CD4-positive, alpha-beta T cell treated with Interleukin-17A for 4 hours (primary cell): ENCODE measurements at places on chromosomes 12 and 14.
A peak's percentile ranks its signal among the peaks of the same experiment; 100 is the strongest.

- DNase-seq = no peak
Measured at GRCh38 chr14:101365329-101366158, 195.8 kb upstream of the DIO3 start.

DNA sequence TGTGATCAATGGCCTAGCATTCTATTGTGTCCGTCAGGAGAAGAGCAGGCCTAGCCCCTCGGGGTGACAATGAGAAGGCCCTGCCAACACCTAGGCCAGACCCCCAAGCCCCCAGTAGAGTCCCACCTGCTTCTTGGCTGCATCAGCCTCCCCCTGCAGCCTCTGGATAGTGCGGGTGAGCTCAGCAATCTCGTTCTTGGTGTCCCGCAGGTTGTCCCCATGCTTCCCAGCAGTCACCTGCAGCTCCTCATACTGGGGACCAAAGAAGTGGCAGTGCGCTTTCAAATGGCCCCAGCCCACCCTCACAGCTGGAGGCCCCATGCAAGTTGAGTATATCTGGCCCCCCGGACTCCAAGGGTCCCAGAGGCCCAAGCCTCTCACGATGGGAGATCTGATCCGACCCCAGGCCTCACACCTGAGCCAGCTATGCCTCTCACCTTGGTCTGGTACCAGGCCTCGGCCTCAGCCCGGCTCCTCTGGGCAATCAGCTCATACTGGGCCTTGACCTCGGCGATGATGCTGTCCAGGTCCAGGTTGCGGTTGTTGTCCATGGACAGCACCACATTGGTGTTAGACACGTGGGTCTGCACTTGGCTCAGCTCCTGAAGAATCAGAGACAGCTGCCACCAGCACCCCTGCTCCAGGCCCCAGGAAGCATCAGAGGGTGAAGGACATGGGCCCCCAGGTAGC, 10.0 kb upstream of the KRT4 start:
- DNase-seq = no peak

- DNase-seq = peak; percentile 5
Measured at GRCh38 chr12:43957732-43958372, 122.0 kb downstream of the TMEM117 start.

DNA sequence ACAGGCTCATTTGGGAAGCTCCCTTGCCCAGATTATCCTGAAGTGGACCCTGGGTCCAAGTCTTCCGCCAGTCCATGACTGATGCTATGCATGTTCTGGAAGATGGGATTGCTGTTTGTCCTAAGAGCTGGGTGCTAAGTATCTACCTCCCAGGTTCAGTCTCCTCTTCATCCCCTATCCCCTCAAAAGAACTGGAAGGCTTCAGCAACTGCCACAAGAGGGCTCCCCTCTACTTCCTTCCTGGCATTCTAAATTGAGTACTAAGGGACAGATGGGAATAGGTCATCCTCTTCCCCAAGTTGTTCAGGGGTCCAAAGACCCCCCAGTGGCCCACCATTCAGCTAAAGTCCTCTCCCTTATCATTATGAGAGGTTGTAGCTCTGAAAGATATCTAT, 9.0 kb upstream of the FKBP11 start:
- peak; percentile 27 for DNase-seq

GRCh38 chr14:62126879-62127478, 364.8 kb downstream of the SNAPC1 start:
- DNase-seq = no peak

- no peak for DNase-seq
Measured at GRCh38 chr12:5430641-5431603, 986 bp upstream of the NTF3 start.

DNA sequence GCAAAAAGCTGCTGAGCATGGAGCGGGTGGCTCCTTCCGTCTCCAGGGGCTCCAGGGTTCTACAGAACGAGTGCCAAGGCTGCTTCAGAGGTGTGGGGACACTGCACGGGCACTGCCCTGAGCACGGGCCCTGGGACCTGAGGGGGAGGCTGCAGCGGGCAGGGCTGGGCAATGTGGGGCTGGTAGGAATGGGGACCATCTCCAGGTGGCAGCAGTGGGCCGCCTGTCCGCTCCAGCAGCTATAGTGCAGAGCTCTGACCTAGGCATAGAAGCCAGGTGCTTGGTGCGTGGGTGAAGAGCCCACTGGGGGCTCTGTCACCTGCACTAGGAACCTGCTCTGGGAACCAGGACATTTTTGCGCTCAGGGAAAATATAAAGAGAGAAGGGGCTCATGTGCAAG, 22.3 kb downstream of the HDAC7 start:
- DNase-seq = peak; percentile 57

DNA sequence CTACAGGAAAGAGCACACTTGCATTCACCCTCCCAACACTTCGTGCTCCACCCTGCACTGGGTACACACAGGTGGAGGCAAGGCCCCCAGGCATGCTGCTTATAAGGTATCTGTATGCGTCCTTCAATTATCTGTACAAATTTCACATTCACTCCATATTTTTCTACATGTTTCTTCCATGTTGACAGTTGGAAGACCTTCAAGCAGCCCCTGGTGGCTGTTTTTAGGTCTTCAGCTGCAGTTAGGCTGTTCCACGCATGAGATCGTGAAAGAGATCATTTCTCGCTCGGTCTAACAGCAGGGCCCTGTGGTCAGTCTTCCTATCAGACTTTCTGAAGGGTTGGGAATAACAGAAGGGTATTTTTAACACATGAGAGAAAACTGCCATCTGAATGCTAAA, 47.1 kb downstream of the PLXNC1 start:
- DNase-seq = no peak

GRCh38 chr12:124716208-124717130, 147.2 kb downstream of the SCARB1 start:
- DNase-seq = no peak

DNA sequence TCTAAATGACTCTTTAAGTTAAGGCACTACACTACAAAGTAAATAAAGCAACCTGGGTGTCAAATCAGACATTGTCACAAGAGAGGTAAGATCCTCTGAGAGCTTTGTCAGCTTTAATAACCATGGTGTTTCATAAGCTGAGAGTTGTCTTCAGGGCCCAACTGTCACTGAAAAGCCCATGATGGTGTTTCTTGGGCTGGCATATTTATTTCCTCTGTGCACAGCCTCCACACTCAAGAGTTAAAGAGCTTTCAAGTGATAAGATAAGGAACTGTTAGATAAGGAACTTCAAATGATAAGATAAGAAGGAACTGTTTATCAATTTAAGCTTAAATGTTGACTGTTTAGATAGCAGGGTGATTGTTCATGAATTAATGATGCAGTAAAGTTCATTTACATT, 495.4 kb downstream of the TMEM117 start:
- no peak for DNase-seq

- DNase-seq = no peak
Measured at GRCh38 chr12:46946137-46946536, 120.3 kb upstream of the SLC38A4 start.

DNA sequence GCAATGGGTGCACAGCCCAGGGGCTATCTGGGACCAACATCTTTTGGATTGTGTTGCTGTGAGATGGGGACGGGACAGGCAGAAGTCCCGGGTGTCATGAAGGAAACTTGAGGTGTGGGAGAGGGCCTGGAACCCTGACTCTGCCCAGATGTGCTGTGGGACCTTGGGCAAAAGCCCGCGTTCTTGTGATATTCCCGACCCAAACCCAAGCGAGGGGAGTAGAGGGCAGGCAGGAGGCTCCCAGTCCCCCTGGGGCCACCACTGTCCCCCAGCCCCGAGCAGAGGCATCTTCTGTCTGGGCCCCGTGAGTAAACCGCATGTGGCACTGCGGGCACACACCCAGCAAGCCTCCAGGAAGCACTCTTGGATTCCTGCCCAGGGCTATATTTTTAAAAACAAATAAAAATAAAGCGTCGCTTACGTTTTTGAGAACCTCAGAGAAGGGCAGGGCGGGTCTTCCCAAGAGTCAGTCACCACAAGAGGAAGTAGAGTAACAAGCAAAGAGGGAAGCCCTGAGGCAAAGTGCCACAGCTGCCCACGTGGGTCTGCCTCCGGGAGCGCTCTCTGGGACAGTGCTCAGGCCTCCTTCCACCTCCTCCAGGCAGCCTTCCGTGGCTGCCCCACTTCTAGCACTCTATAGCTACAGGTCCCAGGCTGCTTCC, 39.5 kb downstream of the BEGAIN start:
- peak; percentile 23 for DNase-seq

- DNase-seq = no peak
Measured at GRCh38 chr14:74480046-74480445, 13.1 kb downstream of the NPC2 start.

DNA sequence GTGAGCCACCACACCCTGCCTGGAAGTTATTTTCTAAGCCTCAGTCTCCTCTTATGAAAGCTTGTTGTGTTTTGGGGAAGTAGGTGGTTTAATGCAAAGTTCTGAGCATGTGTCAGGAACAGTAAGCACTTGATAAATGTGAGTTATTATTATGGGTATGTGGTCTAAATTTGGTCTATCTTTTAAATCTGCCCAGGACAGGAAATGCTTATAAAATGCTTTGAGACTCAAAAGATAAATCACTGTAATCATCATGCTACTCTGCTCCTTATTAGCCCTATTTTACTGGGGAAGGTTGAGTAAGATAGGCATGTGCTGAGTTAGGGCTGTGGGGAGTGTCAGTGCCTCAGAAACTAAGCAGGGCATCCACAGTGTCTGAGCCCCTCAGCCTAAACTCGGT, 13.1 kb upstream of the SRSF5 start:
- no peak for DNase-seq

DNA sequence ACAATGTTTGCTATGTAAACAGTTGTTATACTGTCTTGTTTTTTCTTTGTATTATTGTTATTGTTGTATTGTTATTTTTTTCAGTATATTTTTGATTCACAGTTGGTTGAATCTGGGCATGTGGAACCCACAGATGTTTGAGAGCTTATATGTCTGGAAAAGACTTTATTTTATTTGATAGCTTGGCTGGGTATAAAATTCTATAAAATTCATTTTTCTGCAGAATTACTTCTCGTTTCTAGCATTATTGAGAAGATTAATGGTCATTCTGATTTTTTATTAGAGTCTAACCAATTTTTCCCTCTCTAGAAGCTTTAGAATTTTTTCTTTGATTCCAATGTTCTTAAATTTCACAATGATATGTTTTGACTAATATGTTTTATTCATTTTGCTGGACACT, 188.6 kb downstream of the CRADD start:
- no peak for DNase-seq

DNA sequence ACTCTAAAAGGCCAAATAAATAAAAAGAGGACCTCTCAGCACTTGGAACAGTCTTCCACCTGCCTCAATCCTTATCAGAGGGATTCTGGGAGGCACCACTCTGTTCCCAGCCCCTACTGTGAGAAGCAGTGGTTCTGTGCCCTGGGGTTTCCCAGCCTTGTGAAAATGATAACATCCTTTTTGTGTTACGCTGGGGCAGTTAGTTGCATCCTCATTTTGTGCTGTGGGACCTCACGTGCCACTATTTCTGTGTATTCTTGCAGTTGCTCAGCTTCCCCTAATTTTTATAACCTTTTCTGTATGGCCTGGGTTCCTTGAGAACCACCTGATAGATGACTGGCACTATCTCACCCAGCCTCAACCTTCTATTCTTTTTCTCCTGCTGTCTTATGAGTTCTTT, 10.8 kb upstream of the CMA1 start:
- DNase-seq = no peak

GRCh38 chr12:123580772-123581171, 3.6 kb upstream of the TMED2 start:
- DNase-seq = no peak

DNA sequence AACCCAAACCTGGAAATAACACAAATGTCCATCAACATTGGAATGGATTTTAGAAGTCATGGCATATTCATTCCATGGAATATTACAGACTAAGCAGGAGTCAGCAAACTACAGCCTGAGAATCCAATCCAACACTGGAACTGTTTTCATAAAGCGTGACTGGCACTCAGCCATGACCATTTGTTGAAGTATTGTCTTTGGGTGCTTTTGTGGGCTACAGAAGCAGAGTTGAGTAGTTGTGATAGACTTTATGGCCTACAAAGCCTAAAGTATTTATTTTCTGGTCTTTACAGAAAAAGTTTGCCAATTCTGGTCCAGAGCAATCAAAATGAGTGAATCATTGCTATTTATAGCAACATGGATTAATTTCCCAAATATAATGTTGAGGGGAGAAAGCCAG, 34.5 kb upstream of the FRS2 start:
- no peak for DNase-seq

- no peak for DNase-seq
Measured at GRCh38 chr12:112153893-112154219, 28.5 kb downstream of the TRAFD1 start.

GRCh38 chr14:87312169-87312893, 680.7 kb downstream of the GALC start:
- no peak for DNase-seq

- no peak for DNase-seq
Measured at GRCh38 chr12:123950476-123951349, 21.9 kb downstream of the CCDC92 start.

- DNase-seq = no peak
Measured at GRCh38 chr12:2288471-2288870, 235.7 kb downstream of the CACNA1C start.

- DNase-seq = no peak
Measured at GRCh38 chr14:95123891-95124579, 33.3 kb downstream of the DICER1 start.

DNA sequence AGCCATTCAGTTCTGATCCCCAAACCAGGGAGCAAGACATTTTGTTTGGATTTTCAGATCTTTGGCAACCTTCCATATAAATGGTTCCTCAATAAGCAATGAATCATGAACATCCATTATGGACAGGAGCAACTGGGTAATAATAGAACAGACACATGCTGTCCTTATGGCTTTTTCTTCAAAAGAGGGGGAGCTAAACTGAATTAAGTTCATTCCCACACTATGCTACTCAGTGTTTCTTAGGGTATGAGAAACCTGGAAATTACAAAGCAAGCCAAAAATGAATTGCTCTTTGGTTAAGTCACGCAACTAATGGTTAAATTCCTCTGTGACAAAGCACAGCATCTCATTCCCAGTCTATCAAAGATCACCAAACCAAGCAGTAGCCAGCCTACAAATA, 51.0 kb downstream of the PTGER2 start:
- DNase-seq = no peak

GRCh38 chr14:90700933-90701776, 115.1 kb downstream of the TTC7B start:
- DNase-seq = no peak

DNA sequence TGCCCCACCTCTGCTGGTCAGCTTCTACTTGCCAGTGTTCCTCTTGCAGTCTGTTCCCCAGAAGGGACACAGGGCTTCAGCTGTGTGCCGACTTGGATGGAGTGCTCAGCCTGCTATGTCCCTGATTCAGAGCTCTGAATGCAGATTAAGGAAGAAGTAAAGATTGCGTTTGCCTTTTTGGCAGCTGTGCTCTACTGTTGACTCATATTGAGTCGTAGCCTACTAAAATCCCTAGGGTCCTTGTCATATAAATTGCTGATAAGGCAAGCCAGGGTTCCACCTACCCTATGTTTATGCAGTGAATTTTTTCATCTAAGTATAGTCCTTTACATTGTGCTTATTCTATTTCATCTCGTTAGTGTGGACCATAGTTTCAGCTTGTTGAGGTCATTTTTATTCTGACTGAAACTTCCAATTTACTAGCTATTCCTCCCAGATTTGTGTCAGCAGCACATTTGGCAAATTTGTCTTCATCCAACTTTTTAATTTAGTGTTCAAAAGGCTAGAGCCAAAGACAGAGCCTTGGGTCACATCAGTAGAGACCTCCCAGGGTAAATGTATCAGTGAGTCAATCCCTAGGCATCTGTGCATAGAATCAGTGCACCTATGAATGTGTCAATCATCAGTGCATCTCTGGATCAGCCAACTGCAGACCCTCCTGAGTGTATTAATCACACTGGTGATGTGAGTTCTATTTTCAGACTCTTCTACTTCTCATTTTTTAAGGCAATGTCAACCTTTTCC, 31.9 kb downstream of the CACNA1C start:
- DNase-seq = no peak

- DNase-seq = no peak
Measured at GRCh38 chr14:106201376-106201775, 675.0 kb downstream of the TMEM121 start.
